Ascending aorta (tissue), 2 donors: ENCODE measurements at places on chromosomes 1 and 21. TPM values are rescaled to one million over a fixed set of nuclear protein-coding genes. Genes with fewer than 3 reads are reported as not detected.

DNA sequence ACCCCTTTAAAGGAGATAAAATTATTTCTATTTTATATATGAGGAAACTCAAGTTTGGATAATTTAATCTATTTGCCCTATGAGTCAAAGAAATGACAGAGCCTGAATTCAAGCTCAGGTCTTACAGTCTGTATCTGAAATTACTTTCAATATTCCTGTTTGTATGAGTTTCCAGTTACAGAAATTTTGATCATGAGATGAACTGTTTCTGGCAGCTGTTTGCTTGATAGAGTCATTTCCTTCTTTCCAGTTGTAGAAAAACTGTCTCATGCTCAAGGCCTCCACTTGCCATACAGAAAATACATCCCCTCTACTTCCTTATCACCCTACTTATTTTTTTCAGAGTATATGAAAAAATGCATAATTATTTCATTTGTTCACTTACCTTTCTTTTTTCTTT lies 87.6 kb downstream of the PTPRC start:
- no peaks in the 10 kb centered on the region for H3K27me3 ChIP-seq
- no peaks in the 10 kb centered on the region for H3K4me1 ChIP-seq
- H3K4me3 ChIP-seq, result no peak overlapping the region

- no peaks in the 10 kb centered on the region for H3K4me1 ChIP-seq
- H3K4me3 ChIP-seq, result no peak overlapping the region
- no peak overlapping the region for H3K27ac ChIP-seq
- H3K27me3 ChIP-seq, result no peaks in the 10 kb centered on the region
- no peaks in the 10 kb centered on the region for H3K36me3 ChIP-seq
These were observed 456.5 kb downstream of the KIF26B start for GRCh38 chr1:245611251-245611650.

DNA sequence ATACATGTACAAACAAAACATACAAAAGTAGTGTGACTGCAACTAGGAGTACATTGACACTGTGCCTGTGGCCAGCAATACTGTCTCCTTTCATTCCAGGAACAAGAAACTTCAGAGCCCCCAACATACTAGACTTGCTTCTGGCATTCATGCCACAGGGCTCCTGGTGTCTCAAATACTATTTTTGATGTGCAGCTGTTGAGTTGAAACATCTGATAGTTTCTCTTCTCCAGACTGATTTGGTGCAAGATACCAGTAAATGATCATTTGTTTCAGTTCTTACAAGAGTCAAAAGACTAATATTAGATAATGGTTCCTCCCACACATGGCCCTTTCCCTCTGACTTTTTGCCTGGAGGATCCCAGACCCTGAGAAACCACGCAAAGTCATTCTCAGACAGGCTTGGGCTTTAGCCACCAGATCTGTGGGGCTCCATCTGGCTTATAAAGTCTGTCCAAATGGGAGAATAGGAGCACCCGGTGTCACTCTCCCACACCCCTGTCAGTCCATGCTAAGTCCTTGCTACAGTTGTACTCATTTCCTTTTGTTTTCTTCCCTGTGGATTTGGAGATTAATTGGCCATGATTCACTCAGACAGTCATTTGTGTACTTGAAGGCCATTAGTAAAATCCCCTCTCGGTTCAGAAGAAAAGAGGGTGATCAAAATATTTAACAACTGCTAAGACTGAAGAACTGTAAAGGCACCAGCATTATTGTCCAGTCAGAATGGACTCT lies 163.5 kb upstream of the RUNX1 start:
- DNase-seq, result no peak
- H3K4me1 ChIP-seq, result peaks cover 5% of the 10 kb centered on the region
- H3K36me3 ChIP-seq, result no peaks in the 10 kb centered on the region
- H3K27ac ChIP-seq, result no peak overlapping the region

DNA sequence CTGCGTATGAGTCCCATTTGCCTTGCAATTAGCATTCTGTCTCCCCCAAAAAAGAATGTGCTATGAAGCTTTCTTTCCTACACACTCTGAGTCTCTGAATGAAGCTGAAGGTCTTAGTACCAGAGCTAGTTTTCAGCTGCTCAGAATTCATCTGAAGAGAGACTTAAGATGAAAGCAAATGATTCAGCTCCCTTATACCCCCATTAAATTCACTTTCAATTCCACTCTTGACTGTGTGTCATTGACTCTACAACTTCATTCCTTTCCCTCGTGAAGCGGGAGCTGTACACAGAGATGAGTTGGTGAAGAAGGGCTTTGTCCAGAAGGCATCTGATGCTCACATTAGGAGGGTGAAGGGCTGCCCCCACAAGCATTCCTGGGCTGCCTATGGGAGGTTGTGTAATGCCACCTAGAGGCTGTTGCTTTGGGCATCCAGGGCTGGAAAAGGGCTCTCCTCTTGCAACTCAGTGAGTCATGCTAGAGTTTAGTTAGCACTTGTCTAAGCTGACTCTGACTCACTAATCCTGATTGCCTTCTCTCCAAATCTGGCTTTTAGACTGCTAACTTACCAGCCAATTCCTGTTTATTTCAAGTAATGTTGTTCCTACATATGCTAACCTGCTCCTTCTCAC lies 1.8 kb downstream of the SPRR1B start:
- no peaks in the 10 kb centered on the region for H3K27me3 ChIP-seq
- H3K4me3 ChIP-seq, result no peak overlapping the region
- H3K27ac ChIP-seq, result no peak overlapping the region
- H3K36me3 ChIP-seq, result no peaks in the 10 kb centered on the region
- no peak for DNase-seq

DNA sequence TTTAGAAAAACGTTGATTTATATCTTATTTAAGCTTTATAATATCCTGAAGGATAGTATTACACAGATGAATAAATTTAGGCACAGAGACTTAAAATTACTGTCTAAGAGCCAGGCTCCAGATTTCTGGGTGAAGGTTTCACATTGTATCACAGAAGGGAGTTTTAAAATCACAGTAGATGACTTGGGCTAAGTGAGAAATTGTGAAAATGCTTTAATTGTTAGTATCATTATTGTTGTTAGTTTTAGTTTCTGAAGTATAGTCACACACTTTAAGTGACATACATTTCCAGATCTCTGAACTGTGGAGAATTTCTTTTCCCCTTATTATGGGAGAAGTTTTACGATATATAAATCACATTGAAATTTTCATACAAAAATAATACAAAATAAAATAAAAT lies 83.5 kb downstream of the NDUFS5 start:
- H3K36me3 ChIP-seq, result no peaks in the 10 kb centered on the region
- no peak overlapping the region for H3K4me3 ChIP-seq
- H3K27ac ChIP-seq, result peak overlapping the region; percentile 95
- no peak for DNase-seq

DNA sequence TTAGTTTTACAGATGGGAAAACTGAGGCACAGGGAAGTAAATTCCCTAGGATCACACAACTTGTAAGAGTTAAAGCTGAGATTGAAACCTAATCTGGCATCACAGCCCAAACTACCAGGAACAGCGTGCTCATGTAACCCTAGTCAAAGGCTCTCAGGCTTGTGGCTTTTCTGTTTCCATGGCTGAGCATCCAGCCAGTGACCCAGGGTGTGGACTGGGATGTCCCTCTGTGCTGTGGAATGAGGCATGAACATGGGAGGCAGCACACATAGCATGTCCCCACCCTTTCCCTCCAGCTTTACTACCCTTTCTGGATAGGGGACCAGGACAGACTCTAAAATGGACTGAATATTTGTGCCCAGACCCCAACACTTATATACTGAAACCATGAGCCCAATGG lies 35.1 kb upstream of the RGS16 start:
- DNase-seq, result no peak
- no peak overlapping the region for H3K27ac ChIP-seq
- H3K4me3 ChIP-seq, result no peak overlapping the region
- H3K36me3 ChIP-seq, result no peaks in the 10 kb centered on the region
- no peaks in the 10 kb centered on the region for H3K27me3 ChIP-seq
- H3K4me1 ChIP-seq, result no peaks in the 10 kb centered on the region

- H3K36me3 ChIP-seq, result peaks cover 2% of the 10 kb centered on the region
- H3K4me1 ChIP-seq, result peaks cover 8% of the 10 kb centered on the region
- H3K4me3 ChIP-seq, result peak overlapping the region; percentile 92
- no peak for DNase-seq
These were observed 844 bp upstream of the MEAF6 start for GRCh38 chr1:37515185-37516034.

GRCh38 chr1:14639291-14640050 lies 41.0 kb downstream of the KAZN start:
- DNase-seq, result no peak
- H3K27ac ChIP-seq, result no peak overlapping the region
- H3K27me3 ChIP-seq, result no peaks in the 10 kb centered on the region

The PTPN7 gene
- not detected for total RNA-seq

The GUCA2B gene
- not detected for total RNA-seq
